NCI-H1048 (cell line): ENCODE measurements at places on chromosomes 12 and 14.

GRCh38 chr12:115294453-115295133 lies 610.6 kb upstream of the TBX3 start:
- DNase-seq: no peak

- DNase-seq: no peak
Measured at GRCh38 chr14:95204705-95205104, 47.4 kb upstream of the DICER1 start.

- no peak for DNase-seq
Measured at GRCh38 chr12:1668833-1669543, 21.9 kb upstream of the ADIPOR2 start.

- DNase-seq: no peak
Measured at GRCh38 chr14:70611216-70611615, 10.8 kb upstream of the MED6 start.

DNA sequence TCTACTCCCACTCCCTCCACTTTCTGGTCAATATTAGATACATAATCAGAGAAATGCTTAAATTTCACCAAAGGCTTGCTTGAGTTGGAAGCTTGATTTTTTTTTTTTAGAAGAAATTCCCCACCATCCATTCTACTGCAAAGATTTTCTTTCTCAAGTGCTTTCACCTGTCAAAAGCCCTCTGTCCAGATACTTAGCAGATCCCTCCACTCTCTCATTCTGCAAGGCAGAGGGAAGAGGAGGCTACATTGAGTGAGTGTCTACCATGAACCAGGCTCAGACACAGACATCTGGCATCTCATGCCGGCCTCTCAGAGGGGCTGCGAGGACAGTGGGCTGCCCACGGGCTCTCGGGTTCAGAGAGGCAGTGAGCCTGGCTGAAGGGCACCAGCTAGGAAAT lies 127.6 kb upstream of the GSC start:
- no peak for DNase-seq

DNA sequence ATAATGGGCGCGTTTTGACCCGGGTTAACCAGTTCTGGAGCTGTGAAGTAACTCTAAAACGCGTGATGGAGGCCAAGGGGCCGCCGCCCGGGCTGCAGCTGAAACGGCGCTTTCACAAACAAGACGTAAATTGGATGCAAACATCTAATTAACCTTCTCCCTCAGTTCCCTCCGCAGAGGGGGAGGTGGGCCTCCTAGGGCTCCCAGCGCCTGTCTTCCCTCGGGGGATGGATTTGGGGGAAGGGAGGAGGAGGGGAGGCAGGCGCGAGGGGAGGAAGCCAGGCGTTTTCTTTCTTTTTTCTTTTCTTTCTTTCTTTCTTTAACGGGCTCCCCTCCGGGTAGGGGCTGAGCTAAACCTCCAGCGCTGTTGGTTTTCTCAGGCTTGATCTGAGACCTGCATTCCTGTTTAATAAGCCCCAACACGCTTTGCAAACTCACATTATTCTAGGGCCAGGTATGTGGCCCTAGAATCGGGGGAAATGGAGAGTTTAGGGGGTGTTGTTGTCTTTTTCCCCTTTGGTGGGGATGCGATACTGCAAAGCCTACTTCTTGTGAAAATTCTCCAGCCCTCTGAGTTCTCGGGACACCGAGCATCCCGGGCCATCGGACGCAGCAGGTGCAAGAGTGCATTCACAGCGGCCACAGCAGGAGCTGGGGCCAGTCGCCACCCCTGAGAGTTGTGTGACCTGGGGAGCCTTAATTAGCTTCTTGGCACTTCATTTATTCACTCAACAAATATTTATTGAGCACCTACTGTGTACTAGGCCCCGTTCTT lies 43.6 kb upstream of the LHX5 start:
- no peak for DNase-seq

DNA sequence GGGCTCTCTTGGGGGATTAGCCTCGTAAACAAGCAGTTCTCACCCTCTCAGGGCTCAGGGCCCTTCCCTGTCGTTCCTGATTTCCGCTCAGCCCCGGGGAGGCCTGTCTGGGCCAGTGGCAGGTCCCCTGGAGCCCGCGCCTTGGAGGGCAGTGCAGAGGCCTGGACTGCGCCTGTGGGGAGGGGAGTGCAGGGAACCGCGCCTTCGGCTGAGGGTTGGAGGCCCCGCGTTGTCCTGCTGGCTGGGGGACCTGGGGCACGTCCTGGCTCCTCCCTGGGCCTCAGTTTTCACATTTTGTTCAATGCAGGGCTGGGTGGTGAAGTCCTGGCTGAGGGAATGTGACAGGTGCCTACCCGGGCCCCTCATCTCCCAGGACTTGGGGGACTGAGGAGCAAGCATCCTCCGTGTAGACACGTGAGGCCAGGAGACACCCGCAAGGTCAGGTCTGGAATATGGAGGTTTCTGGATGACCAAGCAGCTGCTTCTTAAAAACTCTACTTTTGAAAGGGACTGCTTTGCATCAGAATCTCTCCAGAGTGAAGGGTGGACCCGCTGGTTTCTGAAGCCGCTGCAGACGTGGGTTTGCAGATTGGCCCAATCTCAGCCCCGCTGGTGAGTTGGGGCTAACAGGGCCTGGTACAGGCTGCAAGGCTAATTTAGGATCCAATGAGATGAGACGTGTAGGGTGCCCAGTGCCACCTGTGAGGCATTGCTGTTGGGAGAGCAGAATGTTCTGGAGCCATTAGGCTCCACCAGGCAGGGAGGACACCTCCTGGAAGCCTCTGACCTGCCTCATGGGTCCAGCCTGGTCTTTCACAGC lies 80.2 kb downstream of the KIF26A start:
- no peak for DNase-seq

DNA sequence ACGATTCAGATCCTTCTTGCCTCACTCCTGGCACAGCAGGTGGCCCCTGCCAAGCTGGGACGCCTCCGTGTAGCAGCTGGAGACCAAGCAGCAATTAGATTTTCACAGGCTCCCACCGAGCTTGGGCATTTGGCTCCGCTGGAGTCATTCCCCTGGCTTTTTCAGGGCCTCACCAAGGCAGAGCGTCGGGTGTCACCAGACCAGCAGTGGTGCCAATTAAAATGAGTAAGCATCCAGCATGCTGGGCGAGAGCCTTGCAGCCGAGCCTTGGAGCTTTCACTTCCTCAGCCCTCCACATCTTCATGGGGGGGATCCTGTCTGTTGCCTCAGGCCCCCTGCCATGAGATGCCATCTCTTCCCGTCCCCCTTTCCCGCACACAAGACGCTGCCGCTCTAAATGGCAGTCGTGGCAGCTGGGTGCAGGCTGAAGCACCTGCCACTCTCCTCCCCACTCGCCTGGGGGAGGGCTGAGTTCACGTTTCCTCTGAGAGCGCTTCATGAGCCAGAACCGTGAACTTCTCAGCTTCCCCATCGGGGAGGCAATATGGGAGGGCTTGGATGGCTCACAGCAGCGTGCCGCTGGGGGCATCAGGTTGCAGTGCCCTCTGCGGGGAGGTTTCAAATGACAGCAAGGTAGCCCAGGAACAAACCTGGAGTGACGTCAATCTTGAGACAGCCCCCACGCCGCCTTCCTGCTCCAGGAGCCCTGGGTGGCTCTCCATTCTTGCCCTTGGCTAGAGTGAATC lies 11.7 kb downstream of the TPCN1 start:
- no peak for DNase-seq

DNA sequence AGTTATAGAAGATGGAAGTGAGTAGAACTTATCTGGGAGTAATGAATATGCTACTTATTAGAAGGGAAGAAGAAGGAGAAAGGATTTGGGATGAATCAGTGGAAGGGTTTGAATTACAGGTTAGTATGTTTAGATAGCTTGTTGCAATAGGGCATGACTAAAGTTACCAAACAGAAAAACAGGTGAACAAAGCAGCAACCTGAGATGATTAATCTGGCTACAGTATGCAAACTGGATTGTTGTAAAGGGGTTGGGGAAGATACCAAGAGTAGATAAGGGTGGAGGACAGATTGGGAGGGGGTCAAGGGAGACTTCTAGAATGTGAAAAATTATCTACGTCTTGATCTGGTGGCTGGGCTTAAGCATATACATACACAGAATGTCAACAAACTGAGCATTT lies 73.4 kb upstream of the CLEC14A start:
- no peak for DNase-seq

DNA sequence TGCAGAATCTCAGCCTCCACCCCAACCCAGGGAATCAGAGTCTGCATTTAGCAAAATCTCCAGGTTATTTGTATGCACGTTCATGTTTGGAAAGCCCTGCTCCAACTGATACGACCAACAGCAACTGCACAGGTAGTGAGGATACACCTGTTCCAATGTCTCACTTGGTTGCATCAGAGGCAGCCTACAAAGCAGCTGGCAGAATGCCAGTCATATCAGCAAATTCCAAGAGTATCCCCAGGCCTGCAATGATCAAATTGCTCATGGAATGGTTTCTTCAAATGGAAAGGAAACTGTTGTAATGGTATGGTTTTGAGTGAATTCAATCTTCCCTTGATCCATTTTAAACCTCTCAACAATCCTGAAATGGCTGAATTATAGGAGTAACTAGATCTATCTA lies 75.4 kb downstream of the GRIP1 start:
- DNase-seq: no peak

- no peak for DNase-seq
Measured at GRCh38 chr14:100121643-100122480, 37.6 kb downstream of the DEGS2 start.

GRCh38 chr12:3046441-3047200 lies 30.6 kb upstream of the TSPAN9 start:
- DNase-seq: no peak

GRCh38 chr12:64567570-64567969 lies 42.7 kb upstream of the RASSF3 start:
- DNase-seq: no peak

GRCh38 chr12:93653079-93653478 lies 24.1 kb upstream of the CRADD start:
- DNase-seq: no peak

GRCh38 chr14:94593749-94594431 lies 12.7 kb downstream of the SERPINA5 start:
- no peak for DNase-seq

DNA sequence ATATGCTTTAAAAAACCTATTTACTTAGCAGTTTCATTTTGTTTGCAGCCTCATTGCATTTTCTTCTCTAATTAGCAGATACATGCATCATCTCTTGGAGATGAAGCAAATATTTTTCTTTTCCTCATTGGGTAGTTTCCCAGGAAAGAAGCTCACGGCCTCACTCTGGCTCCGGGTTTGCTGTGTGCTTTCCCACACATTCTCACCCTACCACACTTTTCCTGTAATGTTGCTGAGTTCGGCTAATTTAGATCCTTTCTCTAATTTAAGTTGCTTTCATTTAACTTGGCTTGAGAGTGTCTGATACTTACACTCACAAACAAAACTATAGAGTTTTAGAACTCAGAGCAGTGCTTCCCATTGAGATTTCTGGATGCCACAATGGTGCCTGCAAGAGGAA lies 928.2 kb downstream of the NRXN3 start:
- DNase-seq: no peak

DNA sequence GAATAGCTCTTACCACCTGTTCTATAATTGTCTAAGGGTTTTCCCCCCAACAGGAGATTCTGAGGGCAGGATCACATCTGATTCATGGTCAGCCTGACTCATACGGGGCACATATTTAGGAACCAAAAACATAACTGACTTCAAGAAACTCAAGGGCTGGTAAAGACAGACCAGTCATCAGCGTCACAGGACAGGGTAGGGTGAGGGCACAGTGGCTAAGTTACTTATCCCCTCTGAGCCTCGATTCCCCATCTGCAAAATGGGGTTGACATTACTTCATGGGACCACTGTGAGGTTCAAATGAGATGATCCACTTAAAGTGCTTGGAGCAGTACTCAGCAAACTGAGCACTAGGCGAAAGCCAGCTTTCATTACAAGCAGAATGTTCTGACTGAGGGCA lies 606 bp downstream of the CINP start:
- DNase-seq: no peak

DNA sequence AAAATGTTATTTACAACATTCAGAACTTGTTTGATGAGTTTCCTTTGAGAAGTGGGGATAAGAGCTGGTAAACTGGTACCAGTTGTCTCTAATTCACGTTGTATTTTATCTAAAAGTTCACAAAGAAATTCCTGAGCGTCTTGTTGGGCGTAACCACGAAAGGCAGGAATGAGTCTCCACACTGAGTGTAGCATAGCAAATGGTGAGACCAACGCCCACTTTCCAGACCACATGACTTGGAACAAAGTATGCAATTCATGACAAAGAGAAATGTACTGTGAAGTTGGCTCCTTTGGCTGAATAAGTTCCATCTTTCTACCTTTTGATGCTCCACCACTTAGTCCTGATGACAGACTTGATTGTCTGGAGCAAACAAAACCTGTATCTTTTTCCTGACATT lies 18.4 kb downstream of the USP44 start:
- DNase-seq: no peak

DNA sequence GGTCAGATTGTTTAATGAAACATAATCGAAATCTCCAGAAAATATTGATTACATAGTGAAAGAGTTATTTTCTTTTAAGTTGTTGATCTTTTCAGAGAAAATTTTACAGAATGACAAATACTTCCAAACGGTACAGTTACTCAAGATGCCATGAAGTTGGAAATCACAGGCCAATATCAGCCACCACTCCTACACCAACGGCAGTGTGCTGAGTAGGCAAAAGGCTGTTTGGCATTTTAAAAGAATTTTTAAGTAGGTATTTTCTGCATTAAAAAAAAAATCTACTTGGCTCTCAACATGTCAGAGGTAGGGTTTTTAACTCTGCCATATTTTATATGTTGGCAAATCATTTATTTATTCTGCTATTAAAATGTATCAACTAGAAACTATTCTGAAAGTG lies 21.7 kb downstream of the SLC38A4 start:
- DNase-seq: no peak

- DNase-seq: no peak
Measured at GRCh38 chr14:88380405-88380804, 5.1 kb upstream of the SPATA7 start.

DNA sequence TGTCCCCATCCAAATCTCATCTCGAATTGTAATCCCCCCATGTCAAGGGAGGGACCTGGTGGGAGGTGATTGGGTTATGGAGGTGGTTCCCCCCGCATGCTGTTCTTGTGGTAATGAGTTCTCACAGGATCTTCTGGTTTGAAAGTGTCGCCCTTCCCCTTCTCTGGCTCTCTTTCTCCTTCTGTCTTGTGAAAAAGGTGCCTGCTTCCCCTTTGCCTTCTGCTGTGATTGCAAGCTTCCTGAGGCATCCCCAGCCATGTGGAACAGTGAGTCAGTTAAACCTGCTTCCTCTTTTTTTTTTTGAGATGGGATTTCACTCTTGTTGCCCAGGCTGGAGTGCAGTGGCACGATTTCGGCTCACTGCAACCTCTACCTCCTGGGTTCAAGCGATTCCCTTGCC lies 104.0 kb downstream of the CCDC91 start:
- no peak for DNase-seq

DNA sequence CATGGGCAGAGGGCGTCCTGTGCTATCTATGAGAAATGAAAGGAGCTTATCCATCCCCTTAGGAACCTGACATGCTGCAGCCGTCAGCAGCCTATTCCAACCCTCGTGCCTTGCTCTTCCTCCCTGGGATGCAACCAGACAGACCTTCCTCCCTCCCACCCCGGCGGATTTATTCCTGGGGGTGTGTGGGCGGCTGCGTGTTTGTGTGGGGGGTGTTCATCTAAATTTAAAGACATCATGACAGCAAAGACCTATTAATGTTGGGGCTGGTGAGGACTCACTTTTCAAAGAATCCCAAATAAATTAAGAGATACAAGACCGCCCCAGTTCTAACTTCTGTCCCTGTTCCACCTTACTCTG lies 52.0 kb downstream of the WSCD2 start:
- no peak for DNase-seq
